ENCODE measurements at places on chromosomes 3 and 15. TPM values are rescaled to one million over a fixed set of nuclear protein-coding genes. Genes with fewer than 3 reads are reported as not detected.

TRH gene
- total RNA-seq = not detected

GRCh38 chr15:90571063-90571541 lies 41.4 kb downstream of the CRTC3 start:
- no peak for DNase-seq
- H3K4me1 ChIP-seq = no peaks in the 10 kb centered on the region
- no peaks in the 10 kb centered on the region for H3K27me3 ChIP-seq
- no peak overlapping the region for H3K27ac ChIP-seq
- no peak overlapping the region for H3K4me3 ChIP-seq
- no peaks in the 10 kb centered on the region for H3K36me3 ChIP-seq

DNA sequence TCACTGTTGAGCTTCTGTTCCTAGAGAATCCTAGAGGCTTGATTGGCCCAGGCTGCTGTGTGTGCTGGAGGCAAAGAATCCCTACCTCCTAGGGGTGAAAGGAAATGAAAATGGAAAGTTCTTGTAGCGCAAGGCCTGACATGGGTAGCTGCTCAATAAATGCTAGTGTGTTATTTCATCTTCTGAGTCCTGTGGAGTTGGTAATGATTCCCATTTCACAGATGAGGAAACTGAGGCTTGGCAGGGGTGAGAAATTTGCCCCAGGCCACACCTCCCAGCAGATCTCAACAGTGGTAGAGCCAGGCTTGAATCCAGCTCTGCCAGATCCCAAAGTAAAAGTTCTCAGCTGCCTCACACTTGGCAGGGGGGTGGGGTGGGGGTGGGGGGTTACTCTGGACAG lies 26.1 kb downstream of the HDAC11 start:
- no peaks in the 10 kb centered on the region for H3K27me3 ChIP-seq
- no peak overlapping the region for H3K4me3 ChIP-seq
- no peak for DNase-seq
- H3K4me1 ChIP-seq = peaks cover 9% of the 10 kb centered on the region

DNA sequence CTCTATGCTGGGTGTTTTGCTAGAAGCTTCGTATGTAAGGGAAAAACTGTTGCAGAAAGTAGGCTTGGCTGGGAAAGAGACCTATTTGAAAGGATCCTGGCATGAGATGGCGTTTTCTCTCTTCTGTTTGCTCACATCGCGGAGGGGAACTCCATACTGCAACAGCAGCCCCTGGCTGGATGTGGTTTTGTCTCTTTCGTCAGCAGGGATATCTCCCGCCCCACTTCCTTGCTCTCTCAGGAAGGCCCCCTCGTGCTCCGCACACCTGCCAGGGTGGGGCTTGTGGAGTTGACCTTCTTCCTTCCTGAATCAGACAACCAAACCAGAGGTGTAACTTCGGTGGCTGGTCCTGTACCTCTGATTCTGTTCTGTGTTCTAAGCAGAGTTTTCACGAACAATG lies 26.4 kb upstream of the MYZAP start:
- H3K4me3 ChIP-seq = no peak overlapping the region
- H3K36me3 ChIP-seq = no peaks in the 10 kb centered on the region
- no peak overlapping the region for H3K27ac ChIP-seq
- DNase-seq = no peak

DNA sequence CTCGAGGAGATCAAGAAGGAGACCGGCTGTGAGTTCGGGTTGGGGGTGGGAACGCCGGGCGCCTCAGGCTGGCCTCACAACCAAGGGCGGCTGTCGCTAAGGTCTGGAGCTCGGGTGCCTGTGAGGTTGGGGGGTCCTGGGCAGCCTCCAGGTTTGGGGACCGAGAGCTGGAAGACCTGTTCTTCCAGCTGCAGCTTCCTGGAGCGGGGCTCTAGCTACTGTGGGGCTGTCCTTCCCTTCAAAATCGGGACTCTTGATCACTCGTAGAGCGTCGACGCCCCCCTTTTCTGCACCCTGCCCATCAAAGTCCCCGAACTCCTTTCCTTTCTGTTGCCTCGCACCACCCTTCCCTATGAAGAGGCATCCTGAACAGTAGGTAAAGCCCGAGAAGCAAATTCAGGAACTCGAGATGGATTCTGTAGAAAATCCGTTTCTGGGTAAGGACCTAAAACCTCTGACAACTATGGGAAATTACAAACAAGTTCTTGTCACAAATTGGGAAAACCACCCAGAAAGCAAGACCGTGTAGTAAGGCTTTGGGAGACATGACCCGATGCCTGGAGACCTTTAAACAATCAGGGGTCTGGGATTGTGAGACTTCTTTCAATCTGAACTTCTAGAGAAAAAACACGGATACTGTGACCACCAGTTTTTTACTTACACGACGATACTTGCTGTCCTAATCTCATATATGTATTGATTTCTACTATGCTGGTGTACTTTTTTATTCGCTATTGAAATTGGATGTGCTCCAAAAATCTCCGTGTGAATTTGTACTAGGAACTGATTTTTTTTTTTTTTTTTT lies 556 bp downstream of the CHP1 start:
- peak overlapping the region; percentile 68 for H3K4me3 ChIP-seq
- H3K27me3 ChIP-seq = no peaks in the 10 kb centered on the region
- H3K4me1 ChIP-seq = peaks cover 6% of the 10 kb centered on the region
- peak overlapping the region; percentile 91 for H3K27ac ChIP-seq
- DNase-seq = no peak
- H3K36me3 ChIP-seq = no peaks in the 10 kb centered on the region

CCDC54 gene
- total RNA-seq = not detected

DNA sequence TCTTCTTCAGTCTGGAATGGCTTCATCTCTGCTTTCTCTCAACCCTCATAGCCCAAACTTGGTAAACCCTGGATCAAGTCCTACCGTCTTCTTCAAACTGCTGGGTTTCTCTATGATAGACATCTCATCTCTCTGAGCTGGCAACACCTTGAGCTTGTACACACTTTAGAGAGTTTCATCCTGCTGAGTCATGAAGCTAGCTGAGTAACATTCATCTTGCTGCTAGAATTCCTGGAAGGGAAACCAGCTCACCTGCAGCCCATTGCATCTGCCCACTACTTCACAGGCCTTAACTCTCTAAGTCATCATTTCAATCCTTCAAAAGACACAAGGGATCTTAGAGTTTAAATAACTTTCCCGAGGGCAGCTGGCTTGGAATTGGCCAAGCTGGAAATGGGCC lies 175.5 kb upstream of the RORA start:
- H3K36me3 ChIP-seq = no peaks in the 10 kb centered on the region
- no peaks in the 10 kb centered on the region for H3K4me1 ChIP-seq
- H3K27me3 ChIP-seq = no peaks in the 10 kb centered on the region
- H3K27ac ChIP-seq = no peak overlapping the region
- no peak overlapping the region for H3K4me3 ChIP-seq

ASB14 gene
- total RNA-seq = not detected

- no peaks in the 10 kb centered on the region for H3K4me1 ChIP-seq
- no peaks in the 10 kb centered on the region for H3K36me3 ChIP-seq
- DNase-seq = no peak
- H3K4me3 ChIP-seq = no peak overlapping the region
- H3K27me3 ChIP-seq = no peaks in the 10 kb centered on the region
- H3K27ac ChIP-seq = no peak overlapping the region
Observed at GRCh38 chr3:67048067-67048714, 50.1 kb downstream of the KBTBD8 start.

AGTR1 gene
- not detected for total RNA-seq

DNA sequence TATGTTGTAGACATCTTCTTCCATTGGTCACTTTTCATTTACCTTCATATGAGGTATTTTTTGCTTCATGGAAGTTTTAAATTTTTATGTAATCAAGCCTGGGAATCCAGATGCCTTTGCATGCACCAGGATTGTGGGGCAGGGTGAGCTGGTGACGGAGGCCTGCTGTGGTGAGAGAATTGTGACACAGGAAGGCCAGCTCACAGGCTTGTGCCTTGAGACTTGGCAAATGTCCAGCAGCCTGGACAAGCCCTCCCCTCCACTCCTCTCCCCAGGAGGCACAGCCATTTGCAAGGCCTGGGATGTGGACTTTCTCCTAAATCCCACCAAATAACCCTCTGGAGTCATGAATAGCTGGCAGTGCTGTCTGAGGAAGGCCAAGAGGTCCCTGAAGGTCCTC lies 67.4 kb downstream of the RHCG start:
- no peaks in the 10 kb centered on the region for H3K4me1 ChIP-seq
- no peak for DNase-seq
- H3K27me3 ChIP-seq = no peaks in the 10 kb centered on the region
- no peak overlapping the region for H3K27ac ChIP-seq

CACNA1D gene
- 15.6 TPM for total RNA-seq

GRCh38 chr3:171293142-171293782 lies 166.9 kb downstream of the TNIK start:
- no peaks in the 10 kb centered on the region for H3K36me3 ChIP-seq
- no peak overlapping the region for H3K27ac ChIP-seq
- no peak overlapping the region for H3K4me3 ChIP-seq
- no peaks in the 10 kb centered on the region for H3K27me3 ChIP-seq
- H3K4me1 ChIP-seq = no peaks in the 10 kb centered on the region

ZMYND10 gene
- total RNA-seq = 0.23 TPM

CCR9 gene
- total RNA-seq = not detected

GRCh38 chr3:160725338-160725737 lies 30.7 kb upstream of the PPM1L start:
- H3K4me1 ChIP-seq = no peaks in the 10 kb centered on the region
- H3K36me3 ChIP-seq = no peaks in the 10 kb centered on the region
- no peak overlapping the region for H3K27ac ChIP-seq
- H3K27me3 ChIP-seq = no peaks in the 10 kb centered on the region
- DNase-seq = no peak

RFTN1 gene
- 8.3 TPM for total RNA-seq

DNA sequence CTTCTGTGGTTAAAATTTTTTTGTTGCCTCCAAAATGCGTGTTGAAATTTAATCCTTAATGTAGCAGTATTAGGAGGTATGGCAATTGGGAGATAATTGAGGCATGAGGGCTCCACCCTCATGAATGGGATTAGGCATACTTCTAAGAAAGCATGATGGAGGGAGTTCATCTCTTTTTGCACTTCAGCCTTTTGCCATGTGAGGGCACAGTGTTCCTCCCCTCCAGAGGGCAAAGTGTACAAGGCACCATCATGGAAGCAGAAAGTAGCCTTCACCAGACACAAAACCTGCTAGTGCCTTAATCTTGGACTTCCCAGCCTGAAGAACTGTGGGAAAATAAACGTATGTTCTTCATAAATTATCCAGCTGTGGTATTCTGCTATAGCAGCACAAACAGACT lies 429.5 kb downstream of the ZIC1 start:
- H3K27me3 ChIP-seq = no peaks in the 10 kb centered on the region
- H3K4me3 ChIP-seq = no peak overlapping the region
- H3K4me1 ChIP-seq = no peaks in the 10 kb centered on the region
- no peak for DNase-seq

- no peak for DNase-seq
- H3K27me3 ChIP-seq = no peaks in the 10 kb centered on the region
- H3K4me1 ChIP-seq = no peaks in the 10 kb centered on the region
- H3K27ac ChIP-seq = no peak overlapping the region
Observed at GRCh38 chr15:68356778-68357177, 75.2 kb downstream of the ITGA11 start.

- H3K4me3 ChIP-seq = no peak overlapping the region
- no peaks in the 10 kb centered on the region for H3K36me3 ChIP-seq
- peak overlapping the region; percentile 95 for H3K27ac ChIP-seq
- DNase-seq = no peak
- H3K4me1 ChIP-seq = peaks cover 6% of the 10 kb centered on the region
Observed at GRCh38 chr3:138594935-138595610, 1.0 kb upstream of the CEP70 start.

- no peaks in the 10 kb centered on the region for H3K36me3 ChIP-seq
- no peaks in the 10 kb centered on the region for H3K4me1 ChIP-seq
- no peak overlapping the region for H3K4me3 ChIP-seq
Observed at GRCh38 chr3:142896996-142897395, 8.1 kb upstream of the PCOLCE2 start.

DNA sequence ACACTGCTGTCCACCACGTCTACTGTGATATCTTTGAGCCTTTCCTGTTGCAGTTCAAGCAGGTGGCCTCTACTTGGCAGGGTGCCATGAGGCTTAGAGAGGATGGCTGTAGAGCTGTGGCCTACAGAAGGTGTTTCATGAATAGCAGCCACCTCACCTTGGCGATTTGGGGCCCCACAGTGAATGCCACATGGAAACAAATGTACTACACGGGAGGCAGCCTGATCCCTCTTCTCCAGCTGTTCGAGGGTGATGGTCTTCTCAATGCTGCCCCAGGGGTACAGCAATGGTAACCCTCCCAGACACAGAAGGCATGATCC lies 70.7 kb downstream of the FAM43A start:
- no peak overlapping the region for H3K27ac ChIP-seq
- H3K4me1 ChIP-seq = no peaks in the 10 kb centered on the region
- H3K4me3 ChIP-seq = no peak overlapping the region
- no peaks in the 10 kb centered on the region for H3K27me3 ChIP-seq
- no peaks in the 10 kb centered on the region for H3K36me3 ChIP-seq
- DNase-seq = no peak

CAMP gene
- not detected for total RNA-seq

DNA sequence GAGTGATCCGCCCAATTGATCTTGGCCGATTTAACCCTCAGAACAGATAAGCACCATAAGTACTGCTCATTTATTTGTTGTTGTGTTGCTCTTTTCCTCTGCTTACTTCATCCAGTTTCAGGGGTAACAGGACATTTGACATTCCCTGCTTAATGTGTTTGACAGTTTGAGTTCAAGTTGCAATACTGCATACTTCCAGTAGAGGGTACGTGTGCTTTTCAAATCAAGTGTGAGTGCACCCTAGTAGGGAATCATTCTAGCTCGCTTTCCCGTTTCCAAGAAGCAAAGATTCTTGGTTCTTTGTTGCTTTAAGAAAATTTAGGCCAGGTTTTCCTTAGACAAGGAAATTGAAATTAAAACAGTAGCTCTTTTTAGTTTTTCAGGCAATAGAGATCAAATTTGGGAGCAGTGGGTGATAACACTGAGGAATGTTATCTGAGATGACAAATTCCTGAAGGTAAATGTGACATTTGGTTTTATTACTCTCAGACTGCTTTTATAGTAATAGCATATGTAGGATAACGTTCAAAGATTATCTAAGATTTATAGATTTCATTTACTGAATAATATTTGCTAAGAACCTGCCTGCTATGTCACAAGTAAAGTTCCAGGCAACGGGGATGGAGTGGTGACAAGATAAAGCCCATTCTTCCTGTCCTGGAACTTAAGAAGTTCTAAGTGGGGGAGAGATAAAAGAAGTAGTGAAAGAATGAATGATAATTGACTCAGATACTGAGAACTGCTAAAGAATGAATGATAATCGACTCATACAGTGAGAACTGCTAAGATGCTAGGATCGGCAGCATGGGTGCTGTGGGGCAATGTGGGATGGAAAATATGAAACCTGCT lies 73.3 kb downstream of the SYNPR start:
- no peaks in the 10 kb centered on the region for H3K36me3 ChIP-seq
- no peak overlapping the region for H3K4me3 ChIP-seq
- no peak for DNase-seq
- H3K27ac ChIP-seq = no peak overlapping the region
- H3K27me3 ChIP-seq = no peaks in the 10 kb centered on the region
- no peaks in the 10 kb centered on the region for H3K4me1 ChIP-seq

SH2D7 gene
- not detected for total RNA-seq

DNA sequence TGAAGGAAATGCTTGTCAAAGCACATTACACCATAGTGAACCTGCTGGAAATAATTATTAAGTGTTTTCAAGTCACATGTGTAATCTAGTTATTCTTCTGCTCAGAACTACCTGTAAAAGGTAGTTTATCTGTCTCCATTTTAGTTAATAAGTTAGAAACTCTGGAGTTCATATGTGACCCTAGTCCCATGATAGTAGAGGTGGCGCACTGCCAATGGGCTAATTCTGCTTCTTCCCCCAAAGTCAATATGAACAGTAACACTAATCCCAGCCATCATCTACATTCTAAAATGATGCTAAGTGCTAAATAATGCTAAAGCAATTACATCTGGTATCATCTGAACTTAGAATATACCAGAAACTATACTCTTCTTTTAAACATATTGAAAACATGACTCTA lies 361.0 kb upstream of the NECTIN3 start:
- H3K4me1 ChIP-seq = 0 out of 2 replicates have a peak, but pooled peaks cover 4% of the 10 kb centered on the region
- no peaks in the 10 kb centered on the region for H3K27me3 ChIP-seq
- no peak for DNase-seq
- H3K4me3 ChIP-seq = no peak overlapping the region
- no peaks in the 10 kb centered on the region for H3K36me3 ChIP-seq

Data from Caco-2 (cell line).